Activated CD8-positive, alpha-beta T cell treated with anti-CD3 and anti-CD28 coated beads, Interleukin-2, amount 10 ng/mL, durations not matched to agents 7 days and 5 days (primary cell): ENCODE measurements at places on chromosomes 7 and 10. TPM values are rescaled to one million over a fixed set of nuclear protein-coding genes. Genes with fewer than 3 reads are reported as not detected.

GRCh38 chr7:154867068-154867467, 135.9 kb downstream of the PAXIP1 start:
- H3K4me1 ChIP-seq: no peaks in the 10 kb centered on the region
- peaks cover 22% of the 10 kb centered on the region for H3K27me3 ChIP-seq
- no peak overlapping the region for H3K4me3 ChIP-seq
- DNase-seq: no peak

DNA sequence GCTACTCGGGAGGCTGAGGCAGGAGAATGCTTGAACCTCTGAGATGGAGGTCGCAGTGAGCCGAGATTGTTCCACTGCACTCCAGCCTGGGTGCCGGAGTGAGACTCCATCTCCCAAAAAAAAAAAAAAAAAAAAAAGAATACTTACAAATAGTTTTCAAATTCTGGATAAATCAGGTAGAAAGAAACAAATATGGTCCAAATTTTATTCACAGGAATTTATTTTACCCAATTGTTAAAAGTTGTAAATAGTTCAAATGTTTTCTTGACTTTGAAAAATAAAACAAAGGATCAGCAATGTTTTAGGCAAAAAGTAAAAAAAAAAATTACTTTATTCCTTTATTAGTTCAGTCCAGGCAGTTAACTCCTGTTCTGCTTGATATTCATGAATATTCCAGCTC, 172.9 kb upstream of the NAMPT start:
- no peak overlapping the region for H3K4me3 ChIP-seq
- H3K27ac ChIP-seq: no peak overlapping the region
- no peak for DNase-seq

DNA sequence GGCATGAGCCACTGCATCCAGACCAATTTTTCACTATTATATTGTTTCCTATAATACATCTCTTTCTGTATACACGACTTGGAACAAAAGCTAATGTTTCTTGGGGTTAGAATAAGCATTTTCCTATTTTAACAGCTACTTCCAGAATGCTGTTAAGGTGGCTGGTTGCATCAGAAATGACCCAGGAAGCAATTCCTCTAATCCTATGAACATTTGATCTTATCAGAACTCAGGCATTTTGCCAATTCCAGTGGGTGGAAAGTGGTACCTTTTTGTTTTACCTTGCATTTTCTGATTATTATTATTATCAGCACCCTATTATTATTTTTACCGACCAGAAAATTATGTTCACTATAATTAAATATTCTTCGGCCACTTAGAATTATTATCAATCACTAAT, 73.3 kb downstream of the NDUFB2 start:
- peaks cover 26% of the 10 kb centered on the region for H3K36me3 ChIP-seq
- H3K27me3 ChIP-seq: no peaks in the 10 kb centered on the region
- no peak for DNase-seq
- H3K27ac ChIP-seq: no peak overlapping the region
- no peaks in the 10 kb centered on the region for H3K4me1 ChIP-seq

GRCh38 chr10:26743091-26743490, 45.6 kb downstream of the PDSS1 start:
- H3K36me3 ChIP-seq: peaks cover 63% of the 10 kb centered on the region
- no peaks in the 10 kb centered on the region for H3K27me3 ChIP-seq
- DNase-seq: no peak
- H3K27ac ChIP-seq: peak overlapping the region; percentile 0
- H3K4me1 ChIP-seq: peaks cover 22% of the 10 kb centered on the region

DNA sequence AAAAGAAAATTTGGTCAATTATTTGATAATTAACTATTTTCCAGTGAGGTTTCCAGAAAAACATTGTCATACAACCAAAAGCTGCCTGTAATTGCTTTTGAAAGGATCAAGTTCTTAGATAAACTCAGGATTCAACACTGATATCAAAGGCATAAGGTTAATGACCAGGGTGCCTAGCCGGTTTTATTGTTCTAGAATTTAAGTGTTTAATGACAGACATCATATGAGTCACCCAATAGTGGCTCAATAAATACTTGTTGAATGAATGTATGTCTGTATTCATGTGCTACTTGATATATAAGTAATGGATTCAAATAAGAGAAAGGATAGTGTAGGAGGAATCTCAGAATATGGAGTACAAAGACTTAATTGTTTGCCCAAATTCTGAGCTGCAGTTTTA, 196.1 kb upstream of the LRGUK start:
- H3K27me3 ChIP-seq: no peaks in the 10 kb centered on the region
- H3K4me1 ChIP-seq: no peaks in the 10 kb centered on the region
- no peaks in the 10 kb centered on the region for H3K36me3 ChIP-seq
- H3K27ac ChIP-seq: no peak overlapping the region

KIAA1217 gene
- total RNA-seq: not detected
